ENCODE measurements at places on chromosomes 2 and 18.

- no peak for DNase-seq
These were observed 120.8 kb upstream of the RBMS1 start for GRCh38 chr2:160614391-160614790.

DNA sequence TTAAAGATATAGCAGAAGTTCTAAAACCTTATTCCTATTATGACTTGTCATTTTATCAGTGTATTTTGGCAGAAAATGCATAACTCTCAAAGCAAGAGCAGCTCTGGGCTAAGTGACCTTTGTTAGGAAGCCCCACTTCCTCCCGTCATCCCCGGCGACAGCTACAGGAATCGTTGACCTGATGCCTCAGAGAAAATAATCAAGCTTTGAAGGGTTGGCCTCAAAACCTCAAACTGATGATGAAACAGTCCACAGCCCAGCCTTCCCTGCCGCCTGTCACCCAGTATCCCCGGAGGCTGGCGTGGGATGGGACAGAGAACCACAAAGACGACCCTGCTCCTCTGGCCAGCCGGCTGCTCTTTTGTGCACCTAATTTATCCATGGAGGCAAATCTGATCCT, 65.3 kb downstream of the KCNF1 start:
- no peak for DNase-seq

DNA sequence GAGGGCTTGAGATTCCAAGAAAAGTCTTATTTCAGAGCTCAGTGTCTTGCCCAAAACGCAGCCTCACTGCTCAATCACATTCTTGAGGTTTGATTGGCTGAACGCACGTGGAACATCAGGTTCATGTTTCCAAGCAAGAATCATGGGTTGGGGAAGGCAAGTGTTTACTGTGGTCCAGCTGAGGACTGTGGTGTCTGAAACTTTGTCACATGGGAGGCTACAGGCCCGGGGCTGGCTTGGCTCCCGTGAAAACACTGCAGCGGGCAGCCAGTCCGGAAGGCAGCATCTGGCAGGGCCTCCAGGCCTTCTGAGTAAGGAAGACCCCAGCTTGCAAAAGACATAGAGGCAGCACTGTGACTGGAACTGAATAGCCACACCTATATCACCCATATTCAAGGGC, 84.7 kb downstream of the POLR1A start:
- no peak for DNase-seq

DNA sequence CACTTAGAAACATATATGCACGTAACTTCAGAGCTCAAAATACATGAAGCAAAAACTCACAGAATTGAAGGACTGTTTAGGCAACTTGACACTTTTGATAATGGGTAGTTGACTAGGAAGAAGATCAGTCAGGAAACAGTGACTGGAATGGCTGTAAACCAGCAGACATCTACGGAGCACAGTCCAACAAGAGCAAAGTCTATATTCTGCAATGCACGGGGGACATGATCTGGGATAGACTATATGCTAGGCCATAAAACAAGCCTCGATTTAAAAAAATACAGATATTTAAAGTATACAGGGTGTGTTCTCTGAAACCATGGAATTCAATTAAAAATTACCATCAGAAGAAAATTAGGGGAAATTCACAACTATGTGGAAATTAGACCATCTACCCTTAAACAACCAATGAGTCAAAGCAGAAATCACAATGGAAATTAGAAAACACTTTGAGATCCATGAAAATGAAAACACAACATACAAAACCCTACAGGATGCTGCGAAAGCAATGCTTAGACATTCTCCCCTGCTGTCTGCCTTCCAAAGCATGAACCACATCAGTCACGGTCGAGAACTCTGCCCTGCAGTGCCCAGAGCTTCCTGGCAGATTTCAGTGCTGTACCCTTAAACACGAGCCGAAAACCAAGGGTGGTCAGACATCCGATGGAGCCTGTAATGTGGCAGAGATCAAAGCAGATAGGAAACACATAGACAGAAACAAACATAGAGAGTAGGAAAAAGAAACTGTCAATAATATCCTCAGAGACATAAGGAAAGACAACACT, 651.9 kb upstream of the HS6ST1 start:
- DNase-seq: no peak

DNA sequence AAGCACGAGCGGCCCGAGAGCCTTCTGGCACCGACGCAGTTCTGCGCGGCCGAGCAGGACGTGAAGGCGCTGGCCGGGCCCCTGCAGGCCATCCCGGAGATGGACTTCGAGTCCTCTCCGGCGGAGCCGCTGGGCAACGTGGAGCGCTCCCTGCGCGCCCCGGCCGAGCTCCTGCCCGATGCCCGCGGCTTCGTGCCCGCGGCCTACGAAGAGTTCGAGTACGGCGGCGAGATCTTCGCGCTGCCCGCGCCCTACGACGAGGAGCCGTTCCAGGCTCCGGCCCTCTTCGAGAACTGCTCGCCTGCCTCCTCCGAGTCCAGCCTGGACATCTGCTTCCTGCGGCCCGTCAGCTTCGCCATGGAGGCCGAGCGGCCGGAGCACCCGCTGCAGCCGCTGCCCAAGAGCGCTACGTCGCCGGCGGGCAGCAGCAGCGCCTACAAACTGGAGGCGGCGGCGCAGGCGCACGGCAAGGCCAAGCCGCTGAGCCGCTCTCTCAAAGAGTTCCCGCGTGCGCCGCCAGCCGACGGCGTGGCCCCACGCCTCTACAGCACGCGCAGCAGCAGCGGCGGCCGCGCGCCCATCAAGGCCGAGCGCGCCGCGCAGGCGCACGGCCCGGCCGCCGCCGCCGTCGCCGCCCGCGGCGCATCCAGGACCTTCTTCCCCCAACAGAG, 70.4 kb downstream of the ARHGEF33 start:
- DNase-seq: no peak

GRCh38 chr2:9472511-9472910, 1.8 kb upstream of the IAH1 start:
- DNase-seq: no peak

- no peak for DNase-seq
These were observed 32.3 kb downstream of the FEZ2 start for GRCh38 chr2:36565712-36566111.

- DNase-seq: no peak
These were observed 47.5 kb downstream of the LMAN2L start for GRCh38 chr2:96692094-96692971.

- no peak for DNase-seq
These were observed 114.0 kb downstream of the FAM210A start for GRCh38 chr18:13612196-13612997.

GRCh38 chr2:96549967-96550786, 13.6 kb downstream of the ARID5A start:
- no peak for DNase-seq

DNA sequence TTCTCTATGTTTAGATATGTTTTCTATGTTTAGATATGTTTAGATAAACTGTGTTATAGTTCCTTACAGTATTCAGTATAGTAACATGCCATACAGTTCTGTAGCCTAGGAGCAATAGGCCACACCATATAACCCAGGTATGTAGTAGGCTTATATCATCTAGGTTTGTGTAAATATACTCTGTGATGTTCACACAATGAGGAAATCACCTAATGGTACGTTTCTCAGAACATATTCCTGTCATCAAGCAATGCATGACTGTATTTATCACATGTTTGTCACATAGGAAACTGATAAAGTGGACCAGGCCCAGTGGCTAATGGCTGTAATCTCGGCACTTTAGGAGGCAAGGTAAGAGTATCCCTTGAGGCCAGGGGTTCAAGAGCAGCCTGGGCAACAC, 44.0 kb downstream of the RNF138 start:
- DNase-seq: no peak

DNA sequence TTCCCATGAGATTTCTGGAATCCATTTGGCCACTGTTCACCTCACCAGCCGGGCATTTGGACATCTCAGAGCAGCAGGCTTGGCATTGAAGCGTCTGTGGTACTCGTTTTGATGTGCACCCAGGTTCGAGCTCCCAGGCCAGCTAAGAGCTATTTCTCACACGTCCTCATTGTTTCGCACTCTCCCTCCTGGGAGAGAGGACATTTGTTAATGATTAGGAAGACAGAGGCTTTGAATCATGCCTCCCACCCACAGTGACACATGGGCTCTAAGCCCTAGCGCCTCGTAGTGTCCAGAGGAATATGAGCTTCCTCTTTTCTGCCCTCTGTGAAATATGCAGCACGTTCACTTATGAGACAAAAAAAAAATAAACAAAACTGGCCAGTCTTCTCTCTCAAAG, 361.8 kb downstream of the RND3 start:
- DNase-seq: no peak

GRCh38 chr2:143629340-143629739, 500.1 kb downstream of the ARHGAP15 start:
- DNase-seq: no peak

- no peak for DNase-seq
These were observed 131.6 kb downstream of the BCL2 start for GRCh38 chr18:63187791-63188460.

DNA sequence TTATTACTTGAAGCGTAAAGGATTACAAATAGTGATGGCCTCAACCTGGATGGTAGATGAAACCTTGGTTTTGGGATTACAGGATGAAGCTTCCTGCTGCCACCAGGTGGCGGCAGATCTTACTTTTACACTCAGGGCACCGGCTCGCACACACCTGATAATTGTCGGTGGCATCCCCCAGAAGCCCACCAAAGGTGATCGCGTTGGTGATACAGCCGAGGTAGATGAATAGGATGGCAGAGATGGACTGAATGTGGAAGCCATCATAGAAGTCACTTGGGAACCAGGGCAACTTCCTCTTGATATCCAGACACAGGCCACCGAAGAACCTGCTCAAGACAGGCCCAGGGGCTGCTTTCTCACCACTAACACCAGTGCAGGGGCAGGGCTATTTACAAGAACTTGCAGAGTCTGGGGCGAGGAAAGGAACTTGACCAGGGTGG, 51.8 kb downstream of the MTHFD2 start:
- no peak for DNase-seq

DNA sequence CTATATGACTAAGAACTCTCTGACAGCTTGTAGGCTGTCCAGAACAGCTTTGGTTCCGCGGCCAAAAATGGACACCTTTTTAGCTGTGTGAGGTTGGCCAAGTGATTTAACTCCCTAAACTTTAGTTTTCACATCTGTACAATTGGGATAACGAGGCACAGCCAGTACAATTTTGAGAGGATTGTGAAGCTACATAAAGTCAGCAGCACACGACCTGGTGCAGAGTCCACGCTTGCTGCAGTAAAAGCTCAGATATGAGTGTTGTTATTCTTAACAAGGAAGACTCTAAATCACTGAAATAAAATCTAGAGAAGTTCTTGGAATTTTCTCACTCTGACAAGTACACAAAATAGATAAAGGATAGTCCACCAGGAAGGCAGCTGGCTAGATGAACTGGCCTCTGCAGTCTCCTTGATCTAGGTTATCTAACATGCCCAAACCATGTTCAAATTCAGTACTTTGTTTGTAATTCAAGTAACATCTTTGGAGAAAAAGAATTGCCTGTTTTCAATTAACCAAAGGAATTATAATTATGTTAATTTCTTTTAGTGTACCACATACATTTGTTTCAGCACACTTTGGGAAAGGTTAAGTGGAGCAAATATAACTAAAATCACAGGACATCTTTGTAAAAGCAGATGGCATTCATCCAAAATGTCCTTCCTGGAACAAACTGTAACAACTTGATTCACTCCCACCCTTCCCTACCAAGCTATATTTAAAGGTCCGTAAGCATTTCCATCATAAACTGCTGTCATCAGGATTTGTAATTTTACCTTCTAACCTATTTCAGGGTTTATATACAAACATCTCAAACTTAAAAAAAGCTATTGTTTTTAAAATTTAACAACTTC, 201.7 kb upstream of the STK17B start:
- no peak for DNase-seq

DNA sequence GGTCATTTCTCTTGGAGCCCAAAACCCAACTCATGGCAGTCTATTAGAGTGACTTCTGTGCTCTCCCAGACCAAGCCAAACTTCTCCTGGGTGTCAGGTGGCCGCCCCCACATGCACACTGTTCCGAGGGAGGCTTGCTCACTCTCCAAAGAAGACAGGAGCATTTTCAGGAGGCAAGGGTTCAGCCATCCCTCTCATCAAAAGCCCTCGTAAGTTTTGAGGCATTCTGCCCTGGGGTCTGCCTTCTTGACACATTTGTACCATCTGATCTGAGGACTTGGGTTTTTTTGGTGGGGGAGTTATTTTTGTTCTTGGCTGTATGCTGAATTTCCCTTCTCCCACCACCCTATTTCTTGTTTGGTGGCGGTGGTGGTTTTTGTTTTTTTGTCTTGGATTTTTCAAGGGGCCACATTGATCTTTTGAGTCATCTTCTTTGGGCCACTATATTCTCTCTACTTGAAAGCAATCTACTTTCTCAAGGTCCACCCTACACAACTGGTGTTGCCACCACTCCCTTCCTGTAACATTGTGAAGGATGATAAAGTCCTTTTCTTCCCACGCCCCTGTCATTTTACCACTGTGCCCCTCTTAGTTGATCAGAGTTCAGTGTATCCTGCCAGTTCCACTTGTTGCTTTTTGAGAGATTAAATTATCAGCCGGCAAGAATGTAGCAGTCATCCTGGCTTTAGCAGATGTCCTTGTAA, 255.8 kb downstream of the CYP26B1 start:
- DNase-seq: no peak

DNA sequence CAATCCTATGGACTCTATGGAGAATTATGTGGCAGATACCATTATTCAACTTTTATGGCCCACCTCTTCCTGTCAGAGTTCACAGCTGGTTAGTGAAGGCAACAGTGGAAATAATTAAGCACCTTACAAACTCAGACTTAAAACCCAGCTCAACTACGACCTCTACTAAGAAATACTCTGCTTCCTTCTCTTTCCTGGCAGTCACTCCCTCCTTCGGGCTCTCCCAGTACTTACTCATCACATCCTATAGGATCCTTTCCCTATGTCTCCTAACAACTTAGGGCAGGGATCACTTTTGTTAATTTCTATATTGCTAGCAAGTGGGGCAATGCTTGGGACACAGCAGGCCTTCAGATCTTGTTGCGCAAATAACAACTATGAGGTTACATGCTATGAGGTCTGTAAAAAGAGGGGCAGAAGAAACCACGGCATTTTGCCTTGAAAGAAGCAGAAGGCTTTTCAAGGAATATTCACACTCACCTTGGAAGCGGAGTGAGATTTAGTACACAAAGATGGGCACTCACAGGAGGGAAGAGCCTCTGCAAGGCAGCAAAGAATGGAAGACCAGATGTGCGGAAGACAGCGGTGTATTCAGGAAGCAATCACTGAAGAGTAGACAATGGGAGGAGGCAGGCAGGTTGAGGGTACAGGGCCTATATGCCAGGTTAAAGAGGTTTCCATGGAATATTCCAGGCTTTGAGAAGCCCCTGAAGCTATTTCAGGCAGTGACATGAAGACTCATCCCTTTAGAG, 2.1 kb downstream of the STK39 start:
- DNase-seq: no peak
